Stimulated activated CD8-positive, alpha-beta memory T cell treated with anti-CD3 and anti-CD28 coated beads, Interleukin-15, amount 100 ng/mL, for 4 hours (primary cell): ENCODE measurements at places on chromosomes 5 and 9.
A peak's percentile ranks its signal among the peaks of the same experiment; 100 is the strongest.

DNA sequence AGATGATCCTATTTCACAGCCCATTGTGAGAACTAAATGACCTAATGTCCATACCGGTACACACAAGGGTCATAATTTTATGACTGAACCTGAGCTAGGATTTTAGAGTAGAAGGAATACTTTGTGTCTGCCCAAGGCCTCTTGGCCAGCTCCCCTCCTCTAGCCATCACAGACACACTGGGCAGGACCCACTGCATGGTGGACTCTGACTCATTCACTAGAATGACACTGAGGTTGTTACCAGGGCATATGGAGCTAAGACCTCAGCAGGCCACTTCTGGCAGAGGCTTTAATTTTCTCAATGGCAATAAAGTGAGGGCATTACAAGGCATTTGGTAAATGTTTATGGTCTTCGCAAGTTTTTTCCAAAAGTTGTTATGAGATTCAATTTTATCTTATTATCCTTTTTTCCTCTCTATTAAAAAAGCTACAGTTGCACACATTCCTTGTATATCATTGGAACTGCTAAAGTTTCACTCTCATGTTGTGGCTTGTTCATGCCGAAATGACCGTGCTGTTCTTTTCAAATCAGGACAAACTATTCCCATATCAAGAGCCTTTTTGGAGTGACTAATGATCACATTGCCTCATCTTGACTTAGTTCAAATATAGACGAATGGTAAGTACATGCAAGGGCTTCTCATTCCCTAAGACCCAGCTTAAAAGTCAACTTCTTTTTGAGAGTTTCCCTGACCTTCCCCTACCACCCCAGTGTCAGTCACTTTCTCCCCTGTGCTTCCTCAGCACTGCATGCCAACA, 595.7 kb downstream of the ACTL7B start:
- no peak for DNase-seq

DNA sequence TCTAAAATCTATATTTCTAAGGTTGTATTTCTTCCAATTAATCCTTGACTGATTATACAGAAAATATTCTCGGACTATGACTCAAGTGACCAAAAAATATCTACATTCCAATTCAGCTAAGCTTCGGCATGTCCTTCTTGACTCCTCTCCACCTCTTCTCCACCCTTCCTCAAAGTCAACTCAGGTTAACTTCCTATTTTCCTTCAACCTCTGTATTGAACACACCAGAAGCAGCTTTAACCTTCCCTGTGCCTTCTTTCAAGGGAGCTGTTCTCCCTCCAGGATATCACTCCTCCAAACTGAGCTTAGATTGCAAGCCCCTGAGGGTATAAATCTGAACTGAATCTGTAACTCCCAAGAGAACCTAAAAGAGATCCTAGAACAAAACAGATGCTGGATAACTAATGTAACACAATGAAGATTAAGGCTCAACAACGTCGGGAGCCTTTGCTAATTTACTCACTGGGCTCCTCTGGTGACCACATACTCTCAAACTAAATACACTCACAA, 1.1 kb downstream of the SLCO4C1 start:
- DNase-seq: no peak

- no peak for DNase-seq
Observed at GRCh38 chr5:72878854-72879253, 62.4 kb downstream of the TNPO1 start.

GRCh38 chr9:16543686-16544085, 326.8 kb downstream of the BNC2 start:
- no peak for DNase-seq

- no peak for DNase-seq
Observed at GRCh38 chr9:115945009-115945431, 208.6 kb upstream of the PAPPA start.

DNA sequence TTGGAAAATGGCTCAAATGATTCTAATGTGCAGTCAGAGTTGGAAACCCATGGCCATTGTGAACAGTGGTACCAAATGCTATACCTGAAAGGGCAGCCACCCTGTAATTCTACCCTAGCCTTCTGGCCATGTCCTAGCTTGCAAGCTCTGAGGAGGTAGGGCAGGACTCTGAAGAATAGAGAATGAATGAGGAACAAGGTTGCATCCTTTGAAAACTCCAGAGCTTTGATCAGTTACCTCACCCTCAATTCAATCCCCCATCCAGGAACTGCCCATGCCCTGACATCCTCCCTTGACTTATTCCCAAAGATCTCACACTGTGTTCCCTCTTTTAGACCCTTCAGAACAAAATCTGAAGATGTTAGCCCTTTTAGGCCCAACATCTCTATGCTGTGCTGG, 17.8 kb upstream of the ERMP1 start:
- DNase-seq: no peak

- DNase-seq: peak; percentile 73
Observed at GRCh38 chr5:1594357-1595106, 70.8 kb upstream of the LPCAT1 start.

GRCh38 chr5:170863646-170864045, 1.8 kb downstream of the RANBP17 start:
- DNase-seq: no peak
